Activated CD8-positive, alpha-beta memory T cell treated with anti-CD3 and anti-CD28 coated beads, Interleukin-2, amount 10 ng/mL, durations not matched to agents 7 days and 5 days (primary cell): ENCODE measurements at places on chromosomes 16 and 17. TPM values are rescaled to one million over a fixed set of nuclear protein-coding genes. Genes with fewer than 3 reads are reported as not detected.

Gene ENGASE
- total RNA-seq = 45.7 TPM

Gene CCL17
- 0.59 TPM for total RNA-seq

Gene PRSS53
- total RNA-seq = 6.6 TPM

Gene CHST5
- 0.14 TPM for total RNA-seq

Gene PRSS33
- total RNA-seq = not detected

Gene MYH2
- not detected for total RNA-seq

Gene SLC47A1
- 0.19 TPM for total RNA-seq

Gene NPB
- not detected for total RNA-seq

Gene WNT9B
- total RNA-seq = not detected

Gene BIRC5
- total RNA-seq = 93.0 TPM

Gene ATP1B2
- total RNA-seq = not detected

Gene ZNF500
- 10.4 TPM for total RNA-seq

Gene AMZ2
- total RNA-seq = 107 TPM

Gene CD79B
- total RNA-seq = 15.0 TPM
